Subcutaneous preadipocyte (primary cell): ENCODE measurements at places on chromosomes 2 and 18. TPM values are rescaled to one million over a fixed set of nuclear protein-coding genes. Genes with fewer than 3 reads are reported as not detected.

C1QL2 gene
- not detected in 2 replicates for total RNA-seq

ANAPC1 gene
- 59.2 and 75.5 TPM in 2 replicates for total RNA-seq

NPHP1 gene
- 5.3 and 5.5 TPM in 2 replicates for total RNA-seq

SLC9A2 gene
- under 0.01 TPM in 2 replicates for total RNA-seq

NEU2 gene
- total RNA-seq: not detected in 2 replicates

PER2 gene
- total RNA-seq: 3.3 and 3.9 TPM in 2 replicates

TUBA3E gene
- total RNA-seq: not detected in 2 replicates

ST6GAL2 gene
- under 0.01 TPM in 1 of 2 replicates, not detected in the other for total RNA-seq

CNRIP1 gene
- total RNA-seq: 36.0 and 40.1 TPM in 2 replicates

B3GNT7 gene
- total RNA-seq: not detected in 2 replicates

REG3G gene
- not detected in 2 replicates for total RNA-seq

GKN2 gene
- total RNA-seq: not detected in 2 replicates

SLC14A1 gene
- total RNA-seq: under 0.01 and 1.2 TPM in 2 replicates

PAIP2B gene
- 0.20 and 0.37 TPM in 2 replicates for total RNA-seq

YIPF4 gene
- total RNA-seq: 10.3 and 11.5 TPM in 2 replicates

CDK5R2 gene
- total RNA-seq: not detected in 2 replicates

LYPD6 gene
- under 0.01 TPM in 2 replicates for total RNA-seq

LAMA3 gene
- total RNA-seq: 3.9 and 6.6 TPM in 2 replicates

APOB gene
- total RNA-seq: under 0.01 TPM in 2 replicates

COL3A1 gene
- total RNA-seq: 1,186 and 1,584 TPM in 2 replicates

SGPP2 gene
- not detected in 2 replicates for total RNA-seq
